Activated CD4-positive, alpha-beta T cell treated with anti-CD3 and anti-CD28 coated beads, Interleukin-2, amount 50 U/mL, for 24 hours (primary cell): ENCODE measurements at places on chromosomes 4 and X.

DNA sequence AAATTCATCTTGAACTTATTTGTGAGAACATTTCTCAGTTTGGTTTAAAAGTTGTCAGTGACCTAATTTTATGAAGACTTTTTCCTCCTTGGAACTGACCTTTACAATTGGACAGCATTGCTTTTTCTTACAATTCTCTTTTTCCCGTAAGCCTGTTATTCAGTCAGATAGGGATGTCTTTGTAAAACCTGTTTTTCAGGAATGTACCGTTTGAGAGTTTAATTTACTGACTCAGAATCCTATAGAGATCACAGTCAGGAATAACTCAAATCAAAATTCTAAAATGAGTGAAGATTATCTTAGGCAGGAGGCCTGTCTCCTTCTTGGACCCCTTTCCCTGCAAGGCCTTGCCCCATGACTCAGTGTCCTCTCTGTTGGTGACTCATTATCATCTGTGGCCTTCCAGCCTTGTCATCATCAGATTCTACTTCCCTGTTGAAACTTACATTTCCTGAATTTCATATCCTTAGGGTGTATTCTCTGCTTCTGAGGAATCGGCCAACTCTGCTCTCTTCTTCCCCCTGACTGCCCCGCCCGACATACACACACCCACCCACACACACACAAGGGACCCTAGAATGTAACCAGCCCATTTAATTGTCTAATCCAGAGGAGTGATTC is 99.8 kb downstream of the ARHGAP10 start:
- no peak for DNase-seq

DNA sequence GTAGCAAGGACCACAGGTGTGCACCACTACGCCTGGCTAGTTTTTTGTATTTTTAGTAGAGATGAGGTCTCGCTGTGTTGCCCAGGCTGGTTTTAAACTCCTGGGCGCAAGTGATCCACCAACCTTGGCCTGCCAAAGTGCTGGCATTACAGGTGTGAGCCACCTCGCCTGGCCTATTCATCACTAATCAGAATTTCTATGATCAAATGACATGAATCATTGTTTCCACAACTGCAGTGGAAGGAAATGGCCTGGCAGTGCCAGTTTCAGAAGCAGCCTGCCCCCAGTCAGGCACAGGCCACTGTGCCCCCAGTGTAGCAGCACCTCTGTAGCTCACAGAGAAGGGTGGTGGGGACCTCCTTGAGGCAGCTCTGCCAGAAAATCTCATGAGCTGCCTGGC is 66.0 kb upstream of the MSANTD1 start:
- DNase-seq, result no peak

- DNase-seq, result no peak
These were observed 408.5 kb downstream of the GLUD2 start for GRCh38 chrX:121455890-121456289.

DNA sequence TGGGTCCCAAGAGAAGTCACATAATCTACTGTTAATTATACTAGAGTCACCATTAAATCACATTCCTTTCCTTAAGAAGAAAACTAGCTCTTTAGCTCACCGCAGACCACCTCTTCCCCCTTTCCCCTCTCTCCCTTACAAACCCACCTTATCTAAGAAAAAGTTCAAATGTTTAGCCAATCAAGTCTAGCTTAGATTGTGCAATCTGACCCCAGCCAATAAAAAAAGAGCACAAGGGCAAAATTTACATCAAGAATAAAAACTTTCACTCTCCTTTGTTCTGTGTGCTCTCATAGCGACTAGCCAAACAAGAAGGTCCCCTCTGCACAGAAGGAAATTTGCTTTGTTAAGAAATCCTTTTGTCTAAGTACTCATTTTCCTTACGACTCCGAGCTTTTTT is 76.3 kb downstream of the TMEM156 start:
- no peak for DNase-seq

DNA sequence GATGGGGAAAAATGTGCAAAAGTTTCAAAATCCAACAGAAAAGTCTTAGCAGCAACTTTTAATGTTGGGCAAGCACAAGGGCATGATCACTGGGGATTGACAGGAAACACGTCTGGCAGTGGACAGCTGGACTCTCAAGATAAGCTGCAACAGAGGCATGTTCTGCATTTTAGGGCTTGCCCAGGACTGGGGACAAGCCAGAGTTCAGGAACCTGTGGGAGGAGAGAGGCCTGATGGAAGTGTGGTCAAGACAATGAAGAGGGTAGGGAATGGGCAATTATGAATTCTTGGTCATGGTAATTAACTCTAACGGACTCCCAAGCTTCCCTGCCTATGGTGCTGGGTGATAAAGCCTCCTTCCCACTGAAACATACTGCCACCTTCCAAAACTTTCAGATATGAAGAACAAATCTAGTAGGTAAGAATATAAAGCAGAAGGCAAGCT is 48.4 kb downstream of the ANXA3 start:
- no peak for DNase-seq

DNA sequence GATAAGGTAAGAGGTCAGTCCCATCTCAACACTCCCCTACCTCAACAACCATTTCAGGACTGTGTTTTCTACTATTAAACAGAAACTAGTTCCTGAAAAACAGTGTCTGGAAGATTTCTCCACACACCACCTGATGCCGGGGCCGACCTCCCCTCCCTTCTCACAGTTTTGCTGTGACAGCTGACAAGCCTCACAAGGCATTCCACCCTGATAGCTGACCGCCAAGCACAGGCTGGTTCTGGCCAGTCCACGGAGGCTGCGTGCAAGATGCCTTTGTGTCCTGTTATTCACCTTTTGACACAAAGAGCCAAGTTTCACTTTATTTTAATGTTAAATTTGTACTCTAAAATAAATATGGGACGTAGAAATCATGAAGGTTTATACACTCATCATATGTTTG is 758.6 kb downstream of the PDHA2 start:
- DNase-seq, result no peak

- DNase-seq, result no peak
These were observed 9.8 kb downstream of the PWWP3B start for GRCh38 chrX:106177982-106178321.

DNA sequence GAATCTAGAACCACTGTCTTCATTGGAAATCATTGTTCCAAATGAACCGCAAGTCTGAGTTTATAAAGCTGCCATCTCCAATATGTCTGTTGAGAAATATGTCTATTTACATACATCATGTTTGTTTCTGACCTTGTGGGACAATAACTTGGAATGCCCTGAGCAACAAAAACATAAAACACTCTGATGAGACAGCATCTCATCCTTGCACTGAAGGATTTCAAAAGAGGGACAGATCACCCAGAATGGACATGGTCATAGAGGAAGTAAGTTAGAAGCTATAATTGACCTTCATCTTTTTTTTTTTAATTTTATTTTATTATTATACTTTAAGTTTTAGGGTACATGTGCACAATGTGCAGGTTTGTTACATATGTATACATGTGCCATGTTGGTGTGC is 22.5 kb downstream of the RXFP1 start:
- DNase-seq, result no peak

GRCh38 chr4:121454251-121454979 is 73.6 kb upstream of the QRFPR start:
- no peak for DNase-seq

- no peak for DNase-seq
These were observed 160.8 kb upstream of the LNX1 start for GRCh38 chr4:53752124-53752523.
